Stimulated activated CD4-positive, alpha-beta T cell treated with anti-CD3 and anti-CD28 coated beads, Interleukin-1b, Interleukin-23, amount 100 ng/mL, for 24 hours (primary cell): ENCODE measurements at places on chromosomes 2 and 18.

DNA sequence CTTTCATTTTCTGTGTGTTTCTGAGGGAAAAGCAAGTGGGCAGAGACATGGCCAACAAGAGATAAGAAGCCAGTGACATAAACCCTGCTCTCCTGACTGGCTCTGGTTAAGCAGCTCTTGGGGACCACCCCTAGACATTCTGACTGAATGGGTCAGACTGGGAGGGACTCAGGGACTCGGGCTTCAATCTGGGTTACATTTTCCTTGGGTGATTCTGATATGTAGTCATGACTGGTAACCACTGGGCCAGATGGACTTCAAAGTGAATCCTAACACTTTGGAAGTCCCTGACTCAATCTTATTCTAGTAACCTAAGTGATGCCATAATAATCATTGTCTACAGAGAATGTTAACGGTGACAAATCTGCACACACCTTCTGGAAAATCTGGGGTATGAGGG, 397.8 kb downstream of the NBAS start:
- DNase-seq = no peak

DNA sequence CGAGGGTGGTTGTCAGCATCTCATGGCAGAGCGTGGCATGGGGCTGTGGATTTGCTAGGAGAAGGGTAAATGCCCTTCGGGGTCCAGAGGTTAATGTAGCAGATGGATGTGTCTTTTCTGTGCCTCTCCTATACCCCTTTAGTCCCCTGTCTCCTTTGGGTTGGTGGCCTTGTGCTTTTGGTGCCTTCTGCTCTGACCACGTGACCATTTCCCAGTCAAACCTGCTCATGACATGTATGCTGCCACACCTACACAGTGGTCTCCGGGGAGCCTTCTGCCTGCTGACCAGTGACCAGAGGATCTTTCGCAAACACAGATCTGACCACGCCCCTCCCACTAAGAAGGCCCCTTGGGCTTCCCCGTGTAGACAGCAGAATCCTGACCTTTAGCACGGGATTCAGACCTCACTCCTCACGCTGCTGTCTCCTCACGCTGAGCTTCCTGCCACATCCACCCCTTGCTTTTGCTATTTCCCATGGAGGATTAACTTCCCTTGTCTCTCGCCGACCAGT, 116.2 kb downstream of the ACOXL start:
- no peak for DNase-seq

- DNase-seq = no peak
Observed at GRCh38 chr2:201618744-201619662, 24.3 kb downstream of the TMEM237 start.

- DNase-seq = no peak
Observed at GRCh38 chr2:54638103-54638502, 85.4 kb upstream of the EML6 start.

- DNase-seq = no peak
Observed at GRCh38 chr2:142136571-142136970, 5.8 kb upstream of the LRP1B start.

DNA sequence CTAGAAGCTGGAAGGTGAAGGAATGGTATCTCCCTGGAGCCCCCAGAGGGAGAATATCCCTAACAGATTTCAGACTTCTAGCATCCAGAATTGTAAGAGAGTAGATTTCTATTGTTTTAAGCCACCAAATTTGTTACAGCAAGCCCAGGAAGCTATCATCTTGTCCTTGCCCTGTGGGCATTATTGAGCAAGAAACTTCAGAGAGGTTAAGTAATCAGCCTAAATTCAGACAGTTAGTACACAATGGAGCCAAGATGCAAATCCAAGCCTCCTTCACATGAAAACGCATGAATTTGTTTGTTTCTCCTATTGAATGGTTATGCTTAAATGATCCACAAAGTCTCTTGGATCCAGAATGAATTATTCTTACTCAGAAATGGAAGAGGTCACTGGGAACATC, 55.2 kb upstream of the TRIB2 start:
- DNase-seq = no peak

- DNase-seq = no peak
Observed at GRCh38 chr2:204026294-204026693, 89.7 kb downstream of the ICOS start.

DNA sequence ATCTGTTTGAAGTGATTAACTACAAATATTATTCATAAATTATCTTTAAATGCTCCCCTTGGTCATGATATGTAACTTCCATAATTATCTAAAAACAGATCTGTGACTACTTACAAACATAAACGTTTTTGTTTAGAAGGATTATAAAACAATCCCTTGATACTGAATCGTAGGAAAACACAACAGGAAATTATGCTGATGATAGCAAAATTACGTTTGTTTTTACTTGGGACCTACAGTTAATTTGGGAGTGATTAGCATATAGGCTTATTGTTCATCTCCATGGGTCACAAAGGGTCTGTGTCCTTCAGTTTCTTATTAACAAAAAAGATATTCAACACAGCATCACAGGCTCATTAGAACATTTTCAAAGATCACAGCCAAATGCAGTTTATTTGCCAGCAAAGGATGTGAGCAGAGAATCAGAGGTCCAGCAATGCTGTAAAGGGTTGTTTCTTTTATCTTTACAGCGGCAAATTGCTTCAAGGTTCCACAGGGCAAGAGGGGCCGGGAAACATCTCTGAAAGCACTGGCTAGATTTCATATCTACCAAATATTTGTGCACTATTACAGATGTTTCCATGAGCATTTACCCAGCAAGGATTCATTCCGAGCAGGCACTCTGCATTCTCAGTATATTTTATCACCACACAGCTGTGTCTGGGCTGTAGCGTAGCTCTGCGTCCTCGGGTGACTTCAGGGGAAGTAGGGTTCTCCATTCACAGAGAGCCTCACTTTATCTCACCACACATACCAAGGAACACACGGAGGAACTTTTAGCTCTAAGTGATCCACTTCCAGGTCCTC, 4.1 kb downstream of the CCDC195 start:
- no peak for DNase-seq

DNA sequence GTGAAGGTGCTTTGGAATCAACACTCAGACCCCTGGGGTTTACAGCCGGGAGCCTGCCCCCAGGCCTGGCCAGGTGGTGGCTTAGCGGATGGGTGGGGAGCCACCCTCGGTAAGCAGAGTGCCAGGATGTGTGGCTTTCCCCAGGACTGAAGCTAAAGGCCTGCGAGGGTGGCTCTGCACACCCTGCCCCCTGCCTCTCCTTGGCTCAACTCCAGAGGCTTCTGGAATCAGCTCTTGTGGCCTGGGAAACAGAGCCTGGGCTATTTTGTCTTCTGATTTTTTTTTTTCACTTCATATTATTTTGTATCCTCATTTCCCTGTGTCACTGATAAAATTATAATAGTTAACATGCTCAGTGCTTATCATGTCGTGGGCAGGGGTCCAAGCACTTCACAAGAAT, 79.8 kb downstream of the RHOB start:
- DNase-seq = no peak

DNA sequence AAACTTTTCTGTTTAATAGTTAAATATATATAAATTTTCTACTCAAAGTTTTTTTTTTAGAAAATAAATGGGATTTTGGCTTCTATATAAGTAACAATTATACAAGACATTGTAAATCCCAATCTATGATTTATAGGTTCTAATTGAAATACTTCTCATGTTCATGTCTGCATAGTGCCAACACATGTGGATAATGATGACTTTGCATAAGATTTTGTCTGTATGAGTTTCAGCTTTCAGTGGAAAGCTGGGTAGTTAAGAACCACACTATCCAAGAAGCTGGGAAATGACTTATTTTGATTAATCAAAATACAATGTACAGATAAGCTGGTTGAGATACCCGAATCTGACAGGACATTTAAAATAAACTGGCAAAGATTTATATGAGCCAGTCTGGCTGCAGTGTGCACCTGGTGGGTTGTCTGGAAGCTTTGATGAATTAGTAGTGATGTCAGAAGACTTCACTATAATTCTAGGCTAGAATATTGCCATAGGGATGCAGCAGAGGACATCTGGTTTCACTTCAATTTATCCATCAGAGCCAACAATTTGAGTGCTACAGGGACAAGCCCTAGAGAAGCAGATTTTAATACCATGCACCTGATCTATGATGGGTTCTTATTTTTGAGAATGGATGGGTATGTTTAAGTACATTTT, 45.4 kb downstream of the EML6 start:
- DNase-seq = no peak

DNA sequence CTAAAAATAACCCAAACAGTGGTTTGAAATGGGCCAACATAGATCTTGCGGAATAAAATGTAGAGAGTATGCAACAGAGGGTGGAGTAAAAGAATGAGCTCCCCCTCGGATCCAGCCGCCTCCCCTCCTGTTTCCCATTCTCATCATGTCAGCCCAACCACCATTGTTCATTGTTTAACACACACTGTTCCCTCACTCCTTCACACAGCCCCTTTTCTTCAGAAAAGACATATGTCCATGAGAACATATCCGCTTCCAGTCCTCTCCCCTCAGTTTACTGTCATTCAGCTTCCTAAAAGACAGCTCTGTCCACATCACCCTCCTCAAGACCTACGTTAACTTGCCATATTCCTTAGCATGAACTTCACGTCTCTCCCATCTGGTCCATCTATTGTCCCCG, 62.9 kb upstream of the SERTAD2 start:
- no peak for DNase-seq

DNA sequence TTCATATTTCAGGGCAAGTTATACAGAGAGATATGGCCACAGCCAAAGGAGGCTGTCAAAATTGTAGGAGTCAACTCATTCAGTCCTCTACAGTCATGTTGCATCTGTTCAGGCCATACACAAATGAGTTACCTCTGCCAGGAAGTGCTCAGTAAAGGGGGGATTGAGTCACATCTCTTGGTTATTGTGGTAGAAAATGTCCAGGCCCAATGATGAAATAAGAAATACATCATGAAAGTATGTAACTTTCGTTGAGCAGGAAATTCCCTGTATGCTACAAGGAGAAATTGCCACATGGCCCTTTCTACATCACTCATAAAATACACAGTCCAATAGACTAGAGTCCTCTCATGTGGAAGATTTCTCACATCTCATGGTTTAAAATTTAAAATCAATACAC, 103.9 kb upstream of the COL3A1 start:
- peak; percentile 2 for DNase-seq

DNA sequence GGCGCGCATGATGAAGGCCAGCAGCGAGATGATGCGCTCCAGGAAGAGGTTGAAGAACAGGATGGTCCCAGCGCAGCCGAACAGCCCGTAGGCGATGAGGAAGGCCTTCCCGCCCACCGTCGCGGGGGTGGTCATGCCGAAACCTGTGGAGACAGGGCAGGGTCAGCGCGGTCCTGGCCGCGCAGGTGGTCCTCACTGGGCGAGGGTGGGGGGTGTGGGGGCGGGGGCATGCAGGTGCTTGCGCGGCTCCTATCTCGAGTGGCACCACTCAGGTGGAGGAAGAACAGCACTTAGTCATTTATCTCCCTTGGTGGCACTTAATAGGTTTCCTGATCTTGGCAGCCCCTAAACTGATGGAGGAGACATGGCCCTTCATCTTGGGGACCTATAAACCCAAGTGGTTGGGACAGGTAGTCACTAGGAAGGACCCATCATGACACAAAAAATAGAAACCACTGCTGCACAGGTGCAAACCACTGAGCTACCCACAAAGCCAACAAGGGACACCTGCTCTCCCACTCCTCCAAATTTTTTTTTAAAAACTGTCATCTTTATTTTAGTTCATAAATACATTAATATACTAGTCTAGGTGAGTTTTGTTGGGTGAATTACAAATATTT, 118.8 kb downstream of the MSH2 start:
- DNase-seq = no peak

GRCh38 chr2:46246790-46247189, 50.4 kb upstream of the EPAS1 start:
- no peak for DNase-seq

DNA sequence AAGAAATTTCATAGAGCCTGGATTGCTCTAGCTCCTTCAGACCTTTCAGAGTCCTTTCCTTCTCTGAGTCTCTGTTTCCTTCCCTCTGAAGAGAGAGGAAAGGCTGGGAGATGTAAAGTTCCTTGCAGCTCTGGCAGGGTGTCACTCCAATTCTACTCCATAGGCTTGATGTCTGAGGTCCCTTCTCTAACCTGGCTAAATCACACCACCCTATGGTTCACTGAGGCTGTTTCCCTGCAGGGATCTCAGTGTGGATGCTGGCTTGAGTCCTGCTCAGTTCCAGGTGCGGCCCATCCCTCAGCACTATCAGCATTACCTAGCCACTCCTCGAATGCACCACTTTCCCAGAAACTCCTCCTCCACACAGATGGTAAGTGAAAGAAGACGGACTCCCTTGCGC, 209.7 kb downstream of the LOXHD1 start:
- no peak for DNase-seq

DNA sequence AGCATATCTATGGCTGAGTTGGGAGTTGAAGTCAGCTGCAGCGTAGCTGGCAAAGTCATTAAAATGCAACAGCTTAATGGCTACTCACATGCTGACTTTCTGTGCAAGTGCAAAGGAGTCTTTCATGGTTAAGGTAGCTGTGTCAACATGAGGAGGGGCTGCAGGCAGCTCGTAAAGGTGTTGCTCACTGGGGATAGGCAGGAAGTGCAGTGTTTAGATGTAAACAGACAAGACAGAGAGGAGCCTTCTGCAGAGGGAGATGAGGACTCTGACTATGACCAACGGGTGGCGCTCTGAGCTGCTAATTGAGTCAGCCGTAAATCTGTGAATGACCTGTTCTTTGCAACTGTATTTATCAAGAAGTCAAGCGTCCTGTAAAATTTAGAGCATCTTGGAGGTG, 22.3 kb upstream of the CAVIN2 start:
- no peak for DNase-seq

- peak; percentile 30 for DNase-seq
Observed at GRCh38 chr2:38750011-38750890, 910 bp downstream of the SRSF7 start.

DNA sequence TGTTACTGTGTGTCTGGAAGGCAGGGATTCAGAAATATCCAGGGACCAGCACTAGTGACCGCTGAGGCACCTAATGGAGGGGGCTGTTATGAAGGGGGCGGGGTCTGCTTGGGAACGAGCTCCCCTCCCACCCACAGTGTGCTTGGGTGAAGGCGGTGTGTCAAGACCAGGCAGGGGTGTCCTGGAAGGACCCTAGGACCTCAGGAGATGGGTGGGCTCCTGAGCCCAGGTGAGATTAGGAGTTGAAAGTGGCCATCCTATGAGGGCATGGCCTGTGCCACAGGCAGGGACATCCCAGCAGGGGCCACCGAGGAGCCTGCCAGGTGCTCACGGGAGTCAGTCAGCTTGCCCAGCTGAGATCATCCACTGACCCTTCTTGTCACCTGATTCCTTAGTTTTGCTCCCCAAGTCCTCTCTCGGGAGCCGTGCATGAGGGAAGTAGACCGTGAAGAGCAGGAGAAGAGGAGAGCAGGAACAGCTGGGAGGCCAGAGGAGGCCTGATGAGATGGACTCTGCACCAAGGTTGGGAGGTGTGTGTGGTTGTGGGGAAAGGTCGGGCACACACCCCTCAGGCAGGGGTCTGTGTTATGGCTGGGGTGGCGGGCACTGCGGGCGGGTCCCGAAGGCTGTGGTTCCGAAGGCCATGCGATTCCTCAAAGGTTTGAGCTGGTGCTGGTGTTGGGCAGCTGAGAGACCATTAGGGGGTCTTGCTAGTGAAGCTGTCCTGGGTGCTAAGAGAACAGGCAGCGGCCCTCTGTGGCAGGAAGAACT, 180.9 kb upstream of the HS6ST1 start:
- DNase-seq = no peak
